ENCODE measurements at places on chromosomes 12 and 14. TPM values are rescaled to one million over a fixed set of nuclear protein-coding genes. Genes with fewer than 3 reads are reported as not detected.

Gene TMEM229B
- 7.0 TPM for total RNA-seq

Gene GZMH
- not detected for total RNA-seq

Gene OVCH1
- total RNA-seq = 0.33 TPM

Gene ITGB7
- total RNA-seq = 2.9 TPM

Gene OLR1
- total RNA-seq = 0.60 TPM

Gene TMEM30B
- 6.3 TPM for total RNA-seq

Gene KERA
- total RNA-seq = 52.3 TPM

Gene LRR1
- 9.2 TPM for total RNA-seq

Gene CD163
- 7.3 TPM for total RNA-seq

Gene BRI3BP
- total RNA-seq = 8.0 TPM

Gene GARIN6
- total RNA-seq = not detected

Gene SRSF9
- total RNA-seq = 122 TPM

Gene RNF212B
- not detected for total RNA-seq

Gene ATL1
- total RNA-seq = 34.6 TPM

Gene OTOGL
- total RNA-seq = 0.60 TPM

Gene TESPA1
- total RNA-seq = 0.71 TPM

Gene NID2
- total RNA-seq = 111 TPM

Gene EFCAB11
- total RNA-seq = 24.6 TPM

Gene SERPINA1
- 6.8 TPM for total RNA-seq

Gene PPP4R4
- total RNA-seq = 10.0 TPM

Gene VTI1B
- 49.5 TPM for total RNA-seq

Gene RPGRIP1
- 32.9 TPM for total RNA-seq

Gene PIGH
- 22.9 TPM for total RNA-seq

Gene DCN
- total RNA-seq = 932 TPM

Gene CFAP73
- not detected for total RNA-seq

Gene EGLN3
- total RNA-seq = 31.7 TPM

Gene KRT2
- not detected for total RNA-seq
